GOT3 (cell line): ENCODE measurements at places on chromosomes 12 and 14.

- DNase-seq: no peak
Observed at GRCh38 chr12:40515041-40515816, 177.0 kb upstream of the CNTN1 start.

DNA sequence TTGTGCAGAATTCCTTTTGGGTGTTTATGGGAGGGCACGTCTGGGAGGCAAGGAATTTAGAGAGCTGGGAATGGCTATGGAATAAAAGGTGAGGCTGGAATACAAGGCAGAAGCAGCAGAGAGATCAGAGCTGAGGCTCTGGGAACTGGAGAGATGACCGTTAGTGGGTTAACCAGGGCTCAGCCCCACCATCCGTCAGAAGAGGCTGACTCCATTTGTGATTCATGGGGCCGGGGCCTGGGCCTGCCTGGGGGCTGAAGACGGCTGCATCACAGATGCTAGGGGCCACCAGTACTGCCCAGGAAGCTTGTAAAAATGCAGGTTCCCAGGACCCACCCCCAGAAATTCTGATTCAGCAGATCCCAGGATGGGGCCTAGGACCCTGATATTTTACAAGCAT, 398.1 kb downstream of the MED13L start:
- DNase-seq: no peak

DNA sequence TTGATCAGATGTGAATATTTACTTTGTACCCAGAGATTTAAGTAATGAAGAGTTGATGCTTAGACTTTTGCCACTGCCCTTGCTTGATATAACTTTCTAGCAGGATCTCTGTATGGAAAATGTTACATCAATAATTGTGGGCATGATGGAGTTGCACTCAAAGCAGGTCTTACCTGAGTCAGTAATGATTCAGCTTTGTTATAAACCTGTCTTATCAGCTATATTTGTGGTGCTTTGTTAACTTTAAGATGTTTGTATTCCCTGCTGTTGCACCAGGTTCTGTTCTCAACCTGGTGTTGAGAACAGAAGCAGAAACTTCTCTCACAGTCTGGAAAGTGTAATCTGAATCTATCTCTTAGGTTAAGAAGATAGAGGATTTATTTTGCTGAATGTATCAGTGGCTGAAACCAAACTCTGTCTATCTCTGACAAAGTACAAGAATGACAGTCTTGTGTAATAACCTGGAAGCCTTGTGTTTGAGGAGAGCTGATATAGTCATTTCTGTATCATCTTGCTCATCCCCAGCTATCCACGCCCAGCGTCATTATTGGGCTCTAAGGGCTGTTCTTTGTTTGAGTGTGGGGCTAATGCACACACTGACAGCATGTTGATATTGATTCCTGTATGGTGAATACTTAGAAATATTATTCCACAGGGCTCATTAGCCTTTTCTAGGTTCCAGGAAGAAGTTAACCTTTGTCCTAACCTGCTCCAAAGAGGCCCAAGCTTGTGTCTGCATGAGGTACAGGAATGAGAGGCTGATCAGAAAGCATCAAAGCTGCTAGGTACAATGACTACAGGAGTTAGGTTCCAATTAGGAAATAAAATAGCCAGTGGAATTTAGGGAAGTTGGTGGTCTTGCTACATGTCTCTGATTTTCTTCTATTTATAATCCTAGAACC, 3.6 kb downstream of the AKAP6 start:
- DNase-seq: no peak

DNA sequence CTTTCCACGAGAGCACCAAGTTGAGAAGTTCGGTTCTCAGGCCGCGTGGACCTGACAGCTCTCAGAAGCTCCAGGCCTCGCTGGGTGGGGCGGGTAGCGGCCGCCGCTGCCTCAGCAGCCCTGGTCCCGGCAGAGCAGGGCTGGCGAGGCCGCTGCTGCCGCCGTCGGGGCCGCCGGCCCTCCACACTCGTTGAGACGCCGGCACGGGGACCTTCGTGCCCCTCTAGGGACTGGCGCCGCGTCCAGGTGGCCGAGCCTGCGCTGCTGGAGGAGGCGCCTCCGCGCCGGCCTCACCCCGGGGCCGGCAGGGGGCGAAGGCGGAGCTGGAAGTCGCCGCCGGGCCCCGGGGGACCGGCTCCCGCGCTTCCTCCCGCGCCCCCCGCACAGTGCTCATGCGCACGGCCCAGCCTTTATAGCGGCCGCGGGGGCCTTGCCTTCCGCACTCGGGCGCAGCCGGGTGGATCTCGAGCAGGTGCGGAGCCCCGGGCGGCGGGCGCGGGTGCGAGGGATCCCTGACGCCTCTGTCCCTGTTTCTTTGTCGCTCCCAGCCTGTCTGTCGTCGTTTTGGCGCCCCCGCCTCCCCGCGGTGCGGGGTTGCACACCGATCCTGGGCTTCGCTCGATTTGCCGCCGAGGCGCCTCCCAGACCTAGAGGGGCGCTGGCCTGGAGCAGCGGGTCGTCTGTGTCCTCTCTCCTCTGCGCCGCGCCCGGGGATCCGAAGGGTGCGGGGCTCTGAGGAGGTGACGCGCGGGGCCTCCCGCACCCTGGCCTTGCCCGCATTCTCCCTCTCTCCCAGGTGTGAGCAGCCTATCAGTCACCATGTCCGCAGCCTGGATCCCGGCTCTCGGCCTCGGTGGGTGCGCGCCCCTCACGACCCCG, at the start of gene COCH:
Gene COCH (plus strand): TSS at position 440 of the 879 bp plus-strand sequence. CDS start 380 bp downstream, at position 820.
- DNase-seq: no peak

GRCh38 chr14:56474419-56475022, 105.1 kb upstream of the TMEM260 start:
- no peak for DNase-seq

DNA sequence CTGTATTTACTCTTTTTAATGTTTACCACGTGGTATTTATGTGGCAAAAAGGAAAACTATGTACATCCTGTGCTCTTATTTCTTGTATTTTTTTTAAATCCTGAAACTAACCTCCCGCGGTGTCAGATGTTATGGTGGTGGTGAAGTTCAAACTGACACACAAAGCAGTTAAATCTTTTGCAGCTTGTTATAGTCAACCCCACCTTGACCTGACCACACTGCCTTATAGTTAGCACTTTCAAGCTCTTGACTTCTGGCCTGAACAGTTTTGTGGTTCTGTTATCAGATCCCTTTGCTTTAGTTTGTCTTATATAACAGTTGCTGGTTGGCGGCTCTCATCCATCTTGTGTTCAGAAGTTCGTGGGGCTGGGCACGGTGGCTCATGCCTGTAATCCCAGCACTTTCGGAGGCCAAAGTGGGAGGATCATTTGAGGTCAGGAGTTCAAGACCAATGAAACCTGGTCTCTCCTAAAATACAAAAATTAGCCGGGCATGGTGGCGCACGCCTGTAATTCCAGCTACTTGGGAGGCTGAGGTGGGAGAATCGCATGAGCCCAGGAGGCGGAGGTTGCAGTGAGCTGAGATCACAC, 2.1 kb downstream of the UNG start:
- DNase-seq: no peak

GRCh38 chr14:95140060-95140858, 17.1 kb downstream of the DICER1 start:
- no peak for DNase-seq

GRCh38 chr12:25924491-25925001, 33.9 kb upstream of the RASSF8 start:
- DNase-seq: no peak

DNA sequence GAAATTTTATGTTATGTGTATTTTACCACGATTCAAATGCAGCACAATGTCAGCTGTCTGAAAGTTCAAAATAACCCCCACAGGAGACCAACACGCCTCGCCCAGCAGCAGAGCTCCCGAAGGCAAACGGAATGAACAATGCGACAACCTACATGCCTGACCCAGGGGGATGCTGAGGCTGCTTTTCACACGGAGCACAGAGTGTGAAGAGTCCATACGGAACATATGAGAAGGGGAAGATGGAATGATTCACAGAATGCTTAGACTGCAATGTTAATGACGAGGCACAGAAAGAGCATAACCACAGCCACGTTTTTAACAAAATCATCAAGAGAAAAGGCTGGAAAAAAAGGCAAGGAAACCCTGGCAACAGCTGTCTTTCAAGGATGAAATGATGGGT, 22.6 kb downstream of the ZFYVE21 start:
- no peak for DNase-seq

DNA sequence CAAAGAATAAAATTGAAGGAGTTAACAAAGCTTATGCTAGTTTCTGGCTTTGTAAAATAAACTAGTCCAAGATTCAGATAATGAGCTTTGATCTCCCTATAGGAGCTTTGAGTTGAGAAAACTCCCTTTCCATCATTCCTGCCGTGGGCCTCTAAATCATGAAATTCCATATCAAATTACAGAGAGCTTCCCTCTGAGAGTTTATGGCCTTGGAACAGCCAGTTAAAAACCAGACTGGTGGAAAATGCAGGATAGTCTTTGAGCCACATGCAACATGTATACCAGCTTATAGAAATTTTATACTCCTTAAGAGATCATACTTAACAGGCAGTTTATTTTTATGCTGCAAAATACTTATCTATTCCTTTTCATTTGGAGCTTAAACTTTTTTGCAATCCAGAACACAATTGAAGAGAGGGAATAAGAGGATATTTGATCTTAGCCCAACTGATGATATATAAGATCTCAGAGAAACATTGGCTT, 175.8 kb upstream of the ATP2B1 start:
- DNase-seq: no peak

GRCh38 chr12:129911428-129912049, 7.7 kb upstream of the TMEM132D start:
- DNase-seq: no peak

DNA sequence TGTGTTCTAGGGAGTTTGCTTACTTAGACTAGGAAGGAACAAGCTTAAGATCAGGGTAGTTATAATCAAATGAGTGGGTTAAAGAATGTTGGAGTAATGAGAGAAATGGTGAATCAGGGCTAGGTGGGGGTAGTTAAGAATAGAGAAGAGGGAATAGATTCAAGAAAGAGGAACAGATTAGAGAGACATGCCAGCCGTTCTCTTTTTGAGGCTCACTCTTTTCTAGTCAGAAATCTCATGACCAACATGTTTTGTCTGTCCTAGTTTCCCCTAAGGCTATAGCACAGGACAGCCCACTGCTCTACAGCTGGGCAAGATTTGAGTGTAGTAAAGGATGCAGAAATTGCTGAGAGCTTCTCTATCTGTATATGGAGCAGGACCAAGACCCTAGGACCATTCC, 258.4 kb downstream of the AKAP6 start:
- DNase-seq: no peak

DNA sequence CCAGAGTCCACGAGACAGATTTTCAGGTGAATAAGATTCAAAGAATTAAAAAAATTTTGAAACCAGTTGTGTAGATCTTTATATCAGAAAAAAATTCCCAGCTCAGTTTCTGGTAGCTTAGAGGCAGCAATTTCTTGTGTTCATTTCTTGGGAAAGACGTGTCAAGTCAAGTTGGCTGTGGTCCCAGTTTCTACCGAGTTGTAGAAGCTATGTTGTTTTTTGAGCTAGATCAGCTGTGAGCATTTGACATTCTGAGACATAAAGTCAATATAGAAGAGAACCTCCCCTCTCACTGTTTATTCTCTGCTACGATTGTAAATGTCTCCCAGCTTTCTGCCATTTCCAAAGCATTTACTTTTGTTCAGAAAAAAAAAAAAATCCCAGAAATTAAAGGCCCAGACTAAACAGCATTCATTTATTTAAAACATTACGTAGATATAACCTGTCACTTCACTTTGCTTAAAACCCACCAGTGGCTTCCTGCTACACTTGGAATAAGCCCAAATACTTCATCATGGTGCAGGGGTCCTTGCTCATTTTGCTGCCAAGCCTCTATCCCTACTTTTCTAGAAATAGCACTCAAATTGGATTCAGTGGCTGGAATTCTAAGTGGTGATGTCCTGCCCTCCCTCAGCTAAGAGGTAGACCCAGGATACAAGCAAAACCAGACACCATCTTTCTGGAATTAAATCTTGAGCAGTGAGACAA, 20.6 kb upstream of the PYGL start:
- no peak for DNase-seq

GRCh38 chr12:127886827-127887226, 380.1 kb upstream of the TMEM132C start:
- DNase-seq: no peak

DNA sequence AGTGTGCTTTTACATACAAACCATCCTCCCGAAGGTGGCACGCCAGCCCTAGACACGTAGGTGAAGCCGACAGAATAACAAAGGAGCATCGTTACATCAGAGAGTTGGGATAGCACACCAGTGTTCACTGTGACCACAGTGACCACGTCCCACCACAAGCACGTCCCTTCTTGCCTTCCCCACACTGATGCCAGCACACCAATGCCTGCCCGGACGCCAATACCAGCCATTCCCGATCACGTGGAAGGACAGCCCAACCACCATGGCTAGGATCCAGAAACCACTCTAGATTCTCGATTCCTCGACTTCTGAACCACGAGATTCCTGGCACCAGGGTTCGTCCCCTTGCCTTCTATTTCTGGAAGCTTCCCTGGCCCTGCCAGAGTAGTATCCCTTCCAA, 48.0 kb upstream of the GPR68 start:
- no peak for DNase-seq

- no peak for DNase-seq
Observed at GRCh38 chr12:108589028-108589839, 8.7 kb downstream of the TMEM119 start.

DNA sequence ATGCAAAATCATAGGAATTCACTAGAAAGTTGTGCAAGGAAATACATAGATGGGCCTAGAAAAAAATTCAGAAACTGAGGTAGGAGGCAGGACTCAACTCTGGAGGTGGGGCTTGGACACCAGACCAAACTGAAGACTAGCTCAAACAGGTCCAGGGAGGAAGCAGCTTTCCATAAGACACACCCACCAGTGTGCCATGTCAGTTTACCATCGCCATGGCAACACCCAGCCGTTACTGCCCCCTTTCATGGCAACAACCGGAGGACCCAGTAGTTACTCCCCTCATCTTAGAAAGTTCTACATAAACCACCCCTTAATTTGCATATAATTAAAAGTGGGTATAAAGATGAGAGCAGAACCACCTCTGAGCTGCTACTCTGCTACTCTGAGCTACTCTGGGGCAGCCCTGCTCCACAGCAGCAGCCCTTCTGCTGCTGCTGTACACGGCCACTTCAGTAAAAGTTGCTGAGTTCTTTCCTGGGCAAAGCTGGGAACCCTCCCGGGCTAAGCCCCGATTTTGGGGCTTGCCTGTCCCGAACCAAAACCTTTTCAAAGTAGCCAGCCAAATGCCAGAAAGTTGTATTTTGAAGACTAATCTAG, 30.8 kb upstream of the NINJ2 start:
- no peak for DNase-seq

DNA sequence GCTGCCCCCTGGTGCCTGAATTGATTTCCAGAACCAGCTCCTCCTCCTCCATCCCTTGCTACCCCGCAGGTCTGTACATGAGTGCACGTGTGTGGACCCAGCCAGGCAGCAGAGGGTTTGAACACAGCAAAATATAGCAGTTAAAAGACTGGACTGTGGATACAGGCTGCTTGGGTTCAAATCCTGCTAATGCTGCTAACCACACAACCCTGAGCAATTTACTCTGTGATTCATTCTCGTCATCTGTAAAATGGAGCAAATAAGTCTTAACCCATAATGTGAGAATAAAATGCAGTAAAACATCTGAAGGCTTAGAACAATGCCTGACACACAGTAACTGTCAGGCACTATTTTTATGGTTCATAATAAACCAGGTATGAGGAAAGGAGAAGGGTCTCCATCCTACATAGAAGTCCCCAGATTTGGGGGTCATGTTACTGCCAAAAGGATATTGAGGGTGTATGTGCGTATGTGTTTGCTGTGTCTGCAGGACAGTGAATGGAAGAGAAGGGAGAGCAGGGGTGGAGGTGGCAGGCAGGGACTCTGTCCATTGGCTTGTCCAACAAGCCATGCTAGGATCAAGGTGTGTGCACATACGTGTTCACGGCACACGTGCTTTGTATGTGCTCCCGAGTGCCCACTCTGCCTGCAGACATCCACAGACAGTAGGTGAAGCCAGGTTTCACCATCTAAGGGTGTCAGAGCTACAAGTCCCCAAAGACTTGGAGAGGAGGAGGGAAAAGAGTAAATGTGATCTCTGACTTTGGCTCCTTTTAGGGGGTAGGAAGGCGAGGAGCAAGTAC, 1.5 kb upstream of the STAT6 start:
- DNase-seq: no peak
